ENCODE measurements at places on chromosomes 6 and 20.

DNA sequence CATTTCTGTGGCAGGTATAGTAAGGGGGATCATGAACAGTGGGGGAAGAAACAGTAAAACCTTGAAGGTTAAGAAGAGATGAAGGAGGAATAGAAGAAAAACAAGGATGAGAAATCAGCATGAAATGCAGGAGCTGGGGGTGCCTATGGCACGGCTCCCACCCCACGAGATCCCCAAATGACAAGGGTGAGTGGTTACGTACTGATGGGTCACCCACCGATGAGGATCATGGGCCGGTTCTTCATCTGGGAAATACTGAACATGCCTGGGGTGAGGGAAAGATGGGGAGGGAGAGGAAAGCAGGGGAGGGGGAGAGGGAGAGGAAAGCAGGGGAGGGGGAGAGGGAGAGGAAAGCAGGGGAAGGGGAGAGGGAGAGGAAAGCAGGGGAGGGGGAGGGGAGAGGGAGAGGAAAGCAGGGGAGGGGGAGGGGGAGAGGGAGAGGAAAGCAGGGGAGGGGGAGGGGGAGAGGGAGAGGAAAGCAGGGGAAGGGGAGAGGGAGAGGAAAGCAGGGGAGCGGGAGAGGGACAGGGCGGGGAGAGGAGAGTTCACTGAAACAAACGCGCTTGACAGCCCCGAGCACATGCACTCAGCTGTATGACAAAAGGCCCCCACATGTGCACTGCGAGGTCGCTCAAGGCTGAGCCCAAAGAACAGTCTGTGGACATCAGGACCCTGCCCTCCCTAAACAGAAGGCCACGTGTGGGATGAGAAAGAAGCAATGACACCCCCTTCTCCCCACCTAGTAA lies 25.3 kb downstream of the MOCS1 start:
- no peak for DNase-seq

- DNase-seq, result no peak
Measured at GRCh38 chr6:133241901-133242636, 912 bp downstream of the EYA4 start.

GRCh38 chr6:17149571-17149970 lies 47.7 kb downstream of the STMND1 start:
- no peak for DNase-seq

DNA sequence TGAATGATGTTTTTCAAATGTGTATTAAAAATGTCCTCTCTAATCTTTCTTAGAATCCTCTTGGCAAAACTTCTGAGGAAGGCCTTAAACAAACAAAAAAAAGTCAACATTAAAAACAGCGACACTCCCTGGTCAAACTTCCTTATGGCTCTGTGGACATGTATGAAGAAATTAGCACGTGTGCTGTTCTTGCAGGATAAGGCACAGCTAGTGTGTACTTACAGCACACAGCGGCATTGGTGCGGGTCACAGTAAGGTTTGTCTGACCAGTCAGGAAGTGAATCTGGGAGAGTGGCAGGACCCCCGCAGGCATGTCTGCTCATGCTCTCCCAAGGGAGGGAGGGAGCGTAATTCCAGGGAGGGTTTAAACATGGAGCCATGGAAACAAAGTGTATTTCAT lies 38.8 kb downstream of the SLC22A1 start:
- no peak for DNase-seq

DNA sequence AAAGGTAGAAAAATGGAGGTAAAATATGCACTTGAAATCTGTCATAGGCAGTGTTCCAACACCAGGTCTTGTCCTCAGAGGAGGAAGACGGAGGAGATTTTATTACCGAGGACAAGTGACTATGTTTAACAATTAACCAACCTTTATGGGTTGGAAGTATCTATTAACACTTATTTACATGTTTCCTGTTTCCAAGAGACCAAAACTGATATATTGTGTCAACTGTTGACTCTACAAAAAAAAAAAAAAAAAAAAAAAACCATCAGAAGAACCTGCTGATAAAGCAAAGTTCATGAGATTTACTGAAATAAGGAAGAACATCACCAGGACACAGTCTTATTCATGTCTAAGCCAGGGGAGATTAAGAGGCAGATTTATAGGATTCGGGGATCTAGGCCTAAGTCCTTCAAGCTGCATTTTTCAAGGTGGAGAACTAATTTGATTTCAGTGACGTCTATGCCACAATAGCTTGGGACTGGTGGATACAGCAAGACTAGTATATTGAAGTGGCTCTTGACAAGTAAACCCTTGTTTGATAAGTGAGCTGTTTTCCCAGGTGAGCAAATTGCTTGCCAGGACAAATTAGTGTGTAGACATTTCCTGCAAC lies 126.6 kb upstream of the NAA20 start:
- no peak for DNase-seq

GRCh38 chr6:170174124-170174770 lies 116.6 kb downstream of the DLL1 start:
- DNase-seq, result no peak

GRCh38 chr6:151370509-151371078 lies 20.8 kb downstream of the ZBTB2 start:
- no peak for DNase-seq

- DNase-seq, result no peak
Measured at GRCh38 chr6:31651602-31652191, 764 bp downstream of the BAG6 start.

DNA sequence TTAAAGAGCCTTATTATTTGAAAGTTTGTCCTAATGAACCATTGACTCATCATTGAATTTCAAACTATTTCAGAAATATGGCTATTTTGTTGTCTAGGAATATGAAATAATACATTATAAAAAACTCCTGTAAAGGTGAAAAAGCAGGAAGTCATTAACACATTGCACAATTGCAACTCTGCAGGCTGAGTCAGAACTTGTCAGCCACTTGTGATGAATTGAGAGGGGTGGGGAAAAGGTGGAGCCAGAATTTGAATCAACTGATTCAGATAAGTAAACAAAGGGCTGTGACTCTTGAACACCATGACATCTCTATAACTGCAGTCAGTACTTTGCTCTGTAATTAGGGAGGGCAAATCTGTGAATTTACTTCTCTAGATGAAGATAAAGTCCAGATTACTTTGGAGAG lies 6.0 kb downstream of the C6orf141 start:
- DNase-seq, result no peak

GRCh38 chr20:11982289-11982954 lies 64.7 kb downstream of the BTBD3 start:
- DNase-seq, result no peak

GRCh38 chr6:1587977-1588376 lies 21.7 kb upstream of the FOXC1 start:
- DNase-seq, result no peak

- no peak for DNase-seq
Measured at GRCh38 chr6:9711365-9711764, 703.5 kb downstream of the TFAP2A start.

- no peak for DNase-seq
Measured at GRCh38 chr6:142871910-142872331, 73.1 kb downstream of the HIVEP2 start.

GRCh38 chr6:53581856-53582255 lies 37.0 kb upstream of the GCLC start:
- DNase-seq, result no peak

DNA sequence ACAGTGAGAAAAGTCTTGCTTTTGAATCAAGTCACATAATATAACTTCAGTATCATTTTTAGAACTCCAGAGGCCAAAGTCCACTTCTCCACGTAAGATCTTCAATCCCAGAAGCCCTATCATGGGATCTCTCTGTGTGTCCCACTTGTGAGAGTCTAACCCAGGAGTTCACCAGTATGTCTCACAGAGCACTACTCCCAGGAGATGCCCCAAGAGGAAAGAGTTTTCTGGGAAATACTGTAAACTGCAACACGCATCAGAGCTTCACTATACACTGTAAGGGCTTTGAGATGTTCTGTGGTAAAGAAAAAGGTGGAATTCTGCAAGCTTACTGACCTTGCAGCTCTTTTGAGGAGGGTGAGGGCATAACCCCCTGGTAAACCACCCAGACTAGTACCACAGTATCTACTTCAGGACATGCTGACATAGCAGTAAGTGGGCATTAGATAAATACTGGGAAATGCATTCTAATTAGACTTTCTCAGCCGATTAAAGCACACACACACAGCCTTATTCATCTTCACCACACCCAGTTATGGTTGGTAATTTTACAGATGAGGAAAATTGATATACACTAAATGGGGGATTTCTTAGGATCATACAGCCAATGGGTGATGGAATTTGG lies 12.3 kb downstream of the DCBLD1 start:
- DNase-seq, result no peak

DNA sequence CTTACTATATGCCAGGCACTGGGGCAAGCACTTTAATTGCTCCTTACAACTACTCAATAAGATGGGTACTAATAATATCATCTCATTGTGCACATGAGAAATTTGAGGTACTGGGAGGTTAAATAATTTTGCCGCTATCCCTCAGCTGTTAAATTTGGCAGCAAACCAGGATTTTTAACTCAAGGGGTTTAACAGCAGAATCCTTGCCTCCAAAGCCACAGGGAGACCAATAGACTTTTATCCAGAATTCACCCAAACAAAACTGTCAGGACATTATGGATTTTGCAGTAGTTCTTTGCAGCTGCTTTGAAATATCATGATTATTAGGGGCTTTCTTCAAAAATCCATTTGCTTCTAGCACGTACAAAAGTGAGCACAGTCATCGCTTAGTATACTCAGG lies 136.2 kb downstream of the RPS12 start:
- DNase-seq, result no peak

DNA sequence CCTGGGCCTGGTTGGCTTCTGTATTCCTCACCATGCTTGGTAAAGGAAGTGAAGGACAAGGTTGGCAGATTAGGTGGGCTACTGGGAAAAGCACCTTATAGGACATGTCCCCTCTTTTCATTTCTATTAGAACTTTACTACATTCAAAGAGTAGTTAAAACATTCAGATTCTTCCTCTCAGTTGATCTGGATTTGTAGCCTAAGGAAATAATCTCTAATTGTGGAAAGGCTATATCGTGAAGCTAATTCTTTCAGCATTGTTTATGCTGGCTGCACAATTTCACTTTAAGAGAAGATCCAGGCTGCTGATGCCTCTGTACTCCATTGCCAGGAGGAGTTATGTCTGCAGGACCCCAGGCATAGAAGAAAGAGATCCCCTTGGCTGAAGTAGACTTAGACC lies 58.8 kb downstream of the ARHGAP40 start:
- DNase-seq, result no peak

DNA sequence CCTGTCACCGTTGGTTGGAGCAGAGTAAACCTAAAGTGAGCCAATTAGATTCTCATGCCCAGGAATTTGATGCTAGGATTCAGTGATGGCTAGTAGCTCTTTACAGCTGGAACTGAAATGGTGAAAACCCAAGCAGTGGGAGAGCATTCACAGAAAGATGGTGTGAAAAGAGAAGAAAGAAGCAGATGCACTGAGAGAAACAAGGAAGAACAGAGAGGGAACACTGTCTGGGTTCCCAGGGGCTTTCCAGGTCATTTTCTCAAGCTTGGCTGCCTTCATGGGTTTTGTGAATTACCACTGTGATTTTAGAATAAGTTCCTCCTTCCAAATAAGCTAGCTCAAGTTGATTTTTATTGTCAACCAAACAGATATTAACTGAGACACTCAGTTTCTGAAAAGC lies 104.1 kb upstream of the AKIRIN2 start:
- DNase-seq, result no peak

- DNase-seq, result peak; percentile 71
Measured at GRCh38 chr6:2853769-2854395, 12.2 kb upstream of the SERPINB1 start.

GRCh38 chr6:110239526-110240274 lies 59.5 kb downstream of the CDC40 start:
- DNase-seq, result no peak

GRCh38 chr6:130189531-130190397 lies 33.0 kb downstream of the SAMD3 start:
- DNase-seq, result no peak

DNA sequence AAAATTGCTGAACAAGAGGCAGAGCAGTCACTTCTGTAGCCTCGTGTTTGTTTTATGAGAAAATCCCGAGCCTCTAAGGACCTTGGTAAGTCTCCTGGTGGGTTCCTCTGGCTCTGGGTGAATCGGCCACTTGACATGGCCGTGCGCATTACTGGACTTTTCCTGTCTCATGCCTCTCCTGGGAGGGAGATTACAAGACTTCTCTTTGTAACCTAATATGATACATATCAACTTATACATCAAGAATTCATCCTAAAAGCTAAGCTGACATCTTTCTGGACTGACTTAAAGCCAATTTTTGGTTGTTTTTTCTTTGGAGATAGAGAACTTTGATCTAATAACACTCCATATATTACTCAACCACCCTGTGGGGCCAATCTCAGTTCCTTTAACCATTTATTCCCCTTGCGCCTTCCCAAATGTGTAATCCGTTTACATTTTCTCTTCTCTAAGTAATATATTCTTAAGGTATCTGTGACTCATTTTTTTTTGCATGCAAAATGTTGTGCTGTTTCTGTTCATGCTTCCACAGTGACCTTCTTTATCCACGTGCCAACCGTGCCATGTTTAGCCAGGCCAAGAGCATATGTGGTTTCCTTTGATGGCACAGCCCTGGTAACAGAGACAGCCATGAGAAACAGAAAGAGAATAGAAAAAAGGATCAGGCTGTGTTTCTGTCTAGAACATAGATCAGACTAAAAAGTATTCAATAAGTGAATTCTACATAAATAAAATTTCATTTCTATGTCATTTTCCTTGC lies 47.5 kb upstream of the JAG1 start:
- DNase-seq, result no peak

GRCh38 chr6:140561701-140562100 lies 1187.3 kb upstream of the CITED2 start:
- DNase-seq, result no peak

DNA sequence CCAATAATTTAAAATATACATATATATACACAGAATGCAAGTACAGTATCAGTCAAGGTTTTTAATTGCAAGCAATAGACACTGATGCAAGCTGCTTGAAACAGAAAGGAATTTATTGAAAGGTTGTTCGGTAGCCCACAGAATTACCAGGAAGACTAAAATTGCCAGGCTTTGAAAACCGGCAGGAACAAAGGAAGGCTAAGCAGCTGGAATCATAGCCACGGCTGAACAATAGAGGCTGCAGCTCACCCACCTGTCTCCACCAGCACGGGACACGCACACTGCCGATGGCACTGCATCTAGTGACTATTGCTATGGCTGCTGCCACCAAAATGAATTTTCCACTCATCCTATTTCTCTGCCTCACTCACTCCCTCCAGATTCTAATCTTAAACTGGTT lies 22.0 kb upstream of the L3MBTL3 start:
- DNase-seq, result no peak

- no peak for DNase-seq
Measured at GRCh38 chr6:7697432-7697819, 28.5 kb upstream of the BMP6 start.

GRCh38 chr20:37276494-37277252 lies 12.8 kb upstream of the MANBAL start:
- no peak for DNase-seq

DNA sequence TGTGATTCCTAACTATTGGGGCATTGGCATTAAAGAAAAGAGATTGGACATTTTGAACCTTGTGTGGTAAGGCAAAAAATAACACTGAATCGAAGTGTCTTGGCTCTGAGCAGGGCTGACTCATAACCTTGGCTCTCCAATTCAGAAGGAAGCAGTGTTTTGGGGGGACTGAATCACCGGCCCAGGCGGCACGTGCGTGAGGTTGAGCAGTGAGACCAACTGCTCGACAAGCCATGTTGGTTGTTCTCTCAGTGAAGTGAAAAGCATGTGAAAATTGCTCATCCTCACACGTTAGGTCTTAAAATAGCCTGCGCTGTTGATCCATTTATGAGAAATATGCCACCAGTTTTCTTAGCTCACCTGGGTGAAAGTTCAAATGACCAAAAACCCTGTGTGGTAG lies 137.8 kb upstream of the SPACA1 start:
- DNase-seq, result no peak

GRCh38 chr20:878511-879307 lies 37.4 kb downstream of the ANGPT4 start:
- no peak for DNase-seq

GRCh38 chr6:81752921-81753710 lies 635 bp upstream of the TENT5A start:
- DNase-seq, result peak; percentile 26
